ENCODE measurements at places on chromosomes 1 and 21. TPM values are rescaled to one million over a fixed set of nuclear protein-coding genes. Genes with fewer than 3 reads are reported as not detected.
A peak's percentile ranks its signal among the peaks of the same experiment; 100 is the strongest.

DNA sequence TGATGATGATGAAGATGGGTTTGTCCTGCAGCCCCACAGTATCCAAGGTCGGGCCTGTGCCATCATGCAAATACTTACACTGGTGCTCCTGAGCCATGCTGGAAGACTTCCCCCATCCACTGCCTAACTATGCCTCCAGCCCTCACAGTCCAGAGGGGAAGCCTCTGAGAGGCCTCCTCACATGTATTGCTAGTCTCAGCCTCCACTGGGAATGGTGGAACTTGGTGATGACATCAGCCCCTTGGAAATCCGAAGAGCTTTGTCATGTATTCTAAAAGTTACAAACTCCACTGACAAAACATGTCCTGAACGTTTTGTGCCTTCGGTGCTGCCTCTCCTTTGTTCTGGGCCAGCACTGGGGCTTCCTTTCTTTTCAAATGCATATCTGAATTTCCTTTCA is 61.1 kb upstream of the DMRTB1 start:
- DNase-seq = no peak
- H3K4me1 ChIP-seq = no peaks in the 10 kb centered on the region
- H3K36me3 ChIP-seq = no peaks in the 10 kb centered on the region
- no peak overlapping the region for H3K4me3 ChIP-seq

- H3K36me3 ChIP-seq = peaks cover 9% of the 10 kb centered on the region
- H3K4me3 ChIP-seq = no peak overlapping the region
- H3K27me3 ChIP-seq = no peaks in the 10 kb centered on the region
- no peak for DNase-seq
Observed at GRCh38 chr1:150966011-150966410, 8.6 kb downstream of the CERS2 start.

GRCh38 chr21:46667741-46668380 is 32.4 kb downstream of the PRMT2 start:
- H3K4me3 ChIP-seq = peak overlapping the region; percentile 15
- H3K27me3 ChIP-seq = no peaks in the 10 kb centered on the region
- no peak overlapping the region for H3K27ac ChIP-seq

GRCh38 chr1:230399321-230400006 is 26.7 kb downstream of the PGBD5 start:
- H3K36me3 ChIP-seq = no peaks in the 10 kb centered on the region
- H3K27ac ChIP-seq = no peak overlapping the region
- DNase-seq = no peak
- H3K4me3 ChIP-seq = no peak overlapping the region

GRCh38 chr1:2373551-2374251 is 17.7 kb downstream of the MORN1 start:
- DNase-seq = peak; percentile 73
- peaks cover 8% of the 10 kb centered on the region for H3K36me3 ChIP-seq

DNA sequence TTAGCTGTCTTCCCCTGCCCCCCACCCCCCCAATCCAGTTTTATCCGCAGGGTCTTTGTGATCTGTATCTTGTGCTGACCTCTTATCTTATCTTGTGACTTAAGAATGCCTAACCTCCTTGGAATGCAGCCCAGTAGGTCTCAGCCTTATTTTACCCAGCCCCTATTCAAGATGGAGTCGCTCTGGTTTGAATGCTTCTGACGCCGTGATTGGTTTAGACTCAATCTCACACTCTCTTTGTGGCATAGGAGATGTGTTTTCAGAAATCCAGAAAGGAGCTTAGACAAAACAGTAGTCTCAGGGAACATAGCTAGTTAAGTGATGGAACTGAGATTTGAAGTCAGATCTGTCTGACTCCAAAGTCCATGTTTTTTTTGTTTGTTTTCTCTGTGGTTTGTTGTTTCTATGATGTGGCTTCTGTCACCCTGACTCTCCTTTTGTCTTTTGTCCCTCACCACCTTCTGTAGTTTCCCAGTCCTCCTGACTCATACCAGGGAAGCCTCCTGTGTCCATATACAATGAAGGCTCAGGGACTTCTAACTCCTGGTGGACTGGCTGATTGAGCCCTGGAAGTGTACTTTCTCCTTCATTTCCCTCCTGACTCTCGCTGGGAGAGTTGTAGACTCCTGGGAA is 18.1 kb upstream of the USP24 start:
- no peak overlapping the region for H3K27ac ChIP-seq
- no peaks in the 10 kb centered on the region for H3K4me1 ChIP-seq
- H3K27me3 ChIP-seq = no peaks in the 10 kb centered on the region
- H3K36me3 ChIP-seq = no peaks in the 10 kb centered on the region
- DNase-seq = no peak
- no peak overlapping the region for H3K4me3 ChIP-seq

- DNase-seq = peak; percentile 22
- H3K36me3 ChIP-seq = no peaks in the 10 kb centered on the region
- no peak overlapping the region for H3K4me3 ChIP-seq
- H3K27ac ChIP-seq = no peak overlapping the region
- H3K27me3 ChIP-seq = no peaks in the 10 kb centered on the region
Observed at GRCh38 chr21:36535618-36536241, 55.8 kb upstream of the CLDN14 start.

GRCh38 chr1:25766721-25767436 is 33.1 kb upstream of the SELENON start:
- no peaks in the 10 kb centered on the region for H3K36me3 ChIP-seq
- peak overlapping the region; percentile 51 for H3K27ac ChIP-seq
- peaks cover 17% of the 10 kb centered on the region for H3K4me1 ChIP-seq
- no peak overlapping the region for H3K4me3 ChIP-seq

GRCh38 chr1:23466423-23466989 is 17.5 kb downstream of the ASAP3 start:
- H3K27me3 ChIP-seq = no peaks in the 10 kb centered on the region
- no peak overlapping the region for H3K27ac ChIP-seq
- H3K4me1 ChIP-seq = no peaks in the 10 kb centered on the region
- no peak overlapping the region for H3K4me3 ChIP-seq

DNA sequence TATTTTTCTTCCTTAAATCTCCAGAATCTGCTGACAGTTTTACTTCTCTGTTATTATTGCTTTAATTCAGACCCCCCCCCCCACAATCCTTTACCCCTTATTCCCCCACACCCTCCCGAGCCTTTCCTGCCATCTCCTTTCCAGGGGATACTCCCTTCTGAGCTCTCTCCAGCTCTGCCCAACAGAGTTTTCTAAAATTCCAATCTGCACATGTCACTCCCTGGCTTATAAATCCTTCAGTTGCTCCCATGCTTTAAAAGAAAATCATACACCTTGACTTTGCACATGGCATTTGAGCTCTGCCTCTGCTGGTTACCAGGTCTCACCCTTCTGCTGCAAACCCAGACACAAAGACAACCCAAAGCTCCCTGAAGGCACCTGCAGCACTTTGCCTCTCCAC is 11.7 kb upstream of the EPS8L3 start:
- no peak for DNase-seq
- no peaks in the 10 kb centered on the region for H3K36me3 ChIP-seq
- no peaks in the 10 kb centered on the region for H3K27me3 ChIP-seq

- DNase-seq = no peak
- no peak overlapping the region for H3K4me3 ChIP-seq
- H3K4me1 ChIP-seq = peaks cover 33% of the 10 kb centered on the region
- no peak overlapping the region for H3K27ac ChIP-seq
- H3K36me3 ChIP-seq = peaks cover 4% of the 10 kb centered on the region
- no peaks in the 10 kb centered on the region for H3K27me3 ChIP-seq
Observed at GRCh38 chr1:227730630-227731151, 4.4 kb downstream of the JMJD4 start.

GRCh38 chr1:44714944-44715571 is 15.9 kb downstream of the RNU5D-1 start:
- no peak overlapping the region for H3K4me3 ChIP-seq
- no peaks in the 10 kb centered on the region for H3K27me3 ChIP-seq
- peak; percentile 79 for DNase-seq
- no peaks in the 10 kb centered on the region for H3K36me3 ChIP-seq
- no peak overlapping the region for H3K27ac ChIP-seq
- no peaks in the 10 kb centered on the region for H3K4me1 ChIP-seq

GRCh38 chr1:14759843-14760242 is 161.4 kb downstream of the KAZN start:
- no peak overlapping the region for H3K27ac ChIP-seq
- H3K4me1 ChIP-seq = no peaks in the 10 kb centered on the region
- H3K27me3 ChIP-seq = no peaks in the 10 kb centered on the region
- DNase-seq = no peak

The MTMR11 gene
- total RNA-seq = 24.7 TPM

The NBPF11 gene
- 12.3 TPM for total RNA-seq

The PLEKHA6 gene
- 65.1 TPM for total RNA-seq

The WDR64 gene
- not detected for total RNA-seq

The TRIM63 gene
- 0.82 TPM for total RNA-seq

The KCNK2 gene
- 1.4 TPM for total RNA-seq

The LAMB3 gene
- total RNA-seq = 59.7 TPM

The HCRTR1 gene
- total RNA-seq = 0.35 TPM

The TNNT2 gene
- 2.1 TPM for total RNA-seq

Data from kidney (tissue), 22 donors.